ENCODE measurements at places on chromosomes 1 and 21.

GRCh38 chr1:111789142-111789541 lies 33.4 kb downstream of the DDX20 start:
- DNase-seq, result no peak

- no peak for DNase-seq
Observed at GRCh38 chr1:89999208-89999607, 4.3 kb downstream of the ZNF326 start.

DNA sequence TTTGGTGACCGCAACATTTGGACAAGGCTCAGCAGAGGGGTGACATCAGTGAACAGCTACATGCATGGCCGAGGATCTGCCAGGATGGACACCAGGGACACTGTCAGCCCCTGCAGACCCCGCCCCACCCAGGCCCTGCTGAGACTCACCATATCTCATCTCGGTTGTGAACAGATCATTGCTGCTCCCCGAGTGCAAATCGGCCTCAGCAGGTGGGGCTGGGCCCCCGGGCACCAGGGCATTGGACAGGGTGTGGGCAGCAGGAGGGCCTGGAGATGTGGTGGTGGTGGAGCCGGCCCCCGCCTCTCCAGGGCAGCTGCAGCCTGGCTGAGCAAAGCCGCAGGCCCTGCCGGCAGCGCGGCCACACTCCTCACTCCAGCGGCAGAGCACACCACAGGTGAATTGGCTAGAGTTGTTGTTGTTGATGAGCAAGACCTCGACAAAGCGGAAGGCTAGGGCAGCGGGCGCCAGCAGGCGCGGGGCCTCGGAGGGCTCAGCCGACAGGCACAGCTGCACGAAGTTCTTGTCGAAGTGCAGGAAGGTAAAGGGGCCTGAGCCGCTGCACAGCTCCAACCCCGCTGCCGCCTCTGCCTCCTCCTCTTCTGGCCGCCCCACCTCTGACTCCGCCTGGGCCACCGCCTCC lies 8.2 kb downstream of the ADGRB2 start:
- no peak for DNase-seq

GRCh38 chr1:40379785-40380452 lies 6.4 kb downstream of the SMAP2 start:
- DNase-seq, result no peak

GRCh38 chr1:242425232-242425631 lies 99.3 kb downstream of the PLD5 start:
- no peak for DNase-seq

DNA sequence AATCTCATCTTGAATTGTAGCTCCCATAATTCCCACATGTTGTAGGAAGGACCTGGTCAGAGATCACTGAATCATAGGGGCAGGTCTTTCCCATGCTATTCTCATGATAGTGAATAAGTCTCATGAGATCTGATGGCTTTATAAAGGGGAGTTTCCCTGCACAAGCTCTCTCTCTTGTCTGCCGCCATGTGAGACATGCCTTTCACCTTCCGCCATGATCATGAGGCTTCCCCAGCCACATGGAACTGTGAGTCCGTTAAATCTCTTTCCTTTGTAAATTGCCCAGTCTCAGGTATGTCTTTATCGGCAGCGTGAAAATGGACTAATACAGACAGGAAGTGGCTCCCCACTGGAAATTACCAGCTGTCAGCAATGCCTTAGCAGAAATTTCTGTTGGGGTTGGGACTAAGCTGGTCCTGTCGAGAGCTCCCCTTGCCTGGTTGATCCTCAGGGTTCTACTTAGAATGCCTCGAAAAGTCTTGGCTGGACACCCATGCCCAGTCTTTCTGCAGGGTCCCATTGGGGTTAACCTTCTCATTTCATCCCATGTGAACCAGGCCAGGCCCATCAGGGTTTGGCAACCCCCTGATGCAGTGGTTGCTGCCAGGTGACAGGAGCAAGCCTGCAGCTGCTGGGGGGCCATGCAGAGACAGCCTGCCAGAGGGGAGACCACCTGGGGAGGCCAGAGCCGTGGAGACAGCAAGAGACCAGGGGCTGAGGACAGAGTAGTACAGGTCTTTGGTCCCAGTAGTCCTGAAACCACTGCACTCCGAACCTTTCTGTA lies 2.8 kb upstream of the ABCG1 start:
- DNase-seq, result no peak

GRCh38 chr1:186220067-186220466 lies 155.0 kb downstream of the TPR start:
- DNase-seq, result no peak

DNA sequence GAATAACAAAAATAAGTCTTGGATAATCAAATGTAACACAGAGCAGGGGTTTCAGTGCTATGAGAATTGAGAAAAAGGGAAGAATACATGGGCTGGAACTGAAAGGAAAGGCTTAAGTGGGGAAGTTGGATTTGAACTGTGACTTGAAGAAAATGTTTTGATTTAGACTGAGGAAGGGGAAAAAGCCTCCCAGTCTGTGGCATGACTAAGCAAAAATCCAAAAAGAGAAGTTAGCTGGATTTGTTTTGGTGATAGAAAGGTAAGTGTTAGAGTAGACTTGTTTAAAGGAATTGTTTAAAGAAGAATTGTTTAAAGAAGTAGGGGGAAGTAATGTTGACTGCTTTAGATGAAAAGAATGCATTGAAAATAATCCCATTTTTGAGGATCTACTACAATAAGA lies 46.0 kb downstream of the KCNK2 start:
- DNase-seq, result no peak

DNA sequence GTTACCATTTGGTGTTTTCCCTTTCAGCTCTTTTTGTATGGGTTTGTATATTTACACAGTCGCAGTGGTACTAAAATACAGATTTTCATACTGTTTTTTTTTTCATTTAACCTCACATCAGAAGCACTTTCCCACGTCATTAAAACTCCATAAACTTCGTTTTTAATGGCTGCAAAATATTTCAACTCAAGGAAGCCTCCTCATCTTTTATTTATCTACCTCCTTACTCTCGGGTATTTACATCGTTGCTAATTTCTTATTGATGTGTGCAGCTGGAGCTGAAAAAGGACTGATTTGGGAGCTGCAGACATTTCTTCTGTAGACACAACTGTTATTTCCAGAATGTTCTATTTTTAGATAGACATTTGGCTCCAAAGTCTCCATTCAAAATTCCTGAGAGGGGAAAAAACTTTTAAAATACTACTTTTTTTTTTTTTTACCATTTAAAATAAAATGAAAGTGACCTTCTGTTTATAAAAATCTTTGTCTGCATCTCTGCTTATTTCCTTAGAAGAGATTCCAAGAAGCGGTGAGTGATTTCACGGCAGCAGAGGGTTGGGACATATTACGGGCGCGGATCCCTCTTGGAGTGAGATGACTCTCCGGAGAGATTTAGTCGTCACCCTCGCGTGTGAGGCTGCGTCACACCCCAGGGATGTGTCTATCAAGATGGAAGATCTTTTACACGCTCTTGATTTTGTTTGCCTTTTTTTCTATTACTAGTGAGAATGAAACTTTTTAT lies 10.1 kb downstream of the RUNX3 start:
- no peak for DNase-seq

GRCh38 chr1:89563957-89564604 lies 39.5 kb downstream of the LRRC8B start:
- DNase-seq, result no peak

GRCh38 chr1:33842348-33842747 lies 21.5 kb upstream of the HMGB4 start:
- no peak for DNase-seq

GRCh38 chr1:233331676-233332519 lies 4.4 kb downstream of the MAP3K21 start:
- DNase-seq, result no peak

DNA sequence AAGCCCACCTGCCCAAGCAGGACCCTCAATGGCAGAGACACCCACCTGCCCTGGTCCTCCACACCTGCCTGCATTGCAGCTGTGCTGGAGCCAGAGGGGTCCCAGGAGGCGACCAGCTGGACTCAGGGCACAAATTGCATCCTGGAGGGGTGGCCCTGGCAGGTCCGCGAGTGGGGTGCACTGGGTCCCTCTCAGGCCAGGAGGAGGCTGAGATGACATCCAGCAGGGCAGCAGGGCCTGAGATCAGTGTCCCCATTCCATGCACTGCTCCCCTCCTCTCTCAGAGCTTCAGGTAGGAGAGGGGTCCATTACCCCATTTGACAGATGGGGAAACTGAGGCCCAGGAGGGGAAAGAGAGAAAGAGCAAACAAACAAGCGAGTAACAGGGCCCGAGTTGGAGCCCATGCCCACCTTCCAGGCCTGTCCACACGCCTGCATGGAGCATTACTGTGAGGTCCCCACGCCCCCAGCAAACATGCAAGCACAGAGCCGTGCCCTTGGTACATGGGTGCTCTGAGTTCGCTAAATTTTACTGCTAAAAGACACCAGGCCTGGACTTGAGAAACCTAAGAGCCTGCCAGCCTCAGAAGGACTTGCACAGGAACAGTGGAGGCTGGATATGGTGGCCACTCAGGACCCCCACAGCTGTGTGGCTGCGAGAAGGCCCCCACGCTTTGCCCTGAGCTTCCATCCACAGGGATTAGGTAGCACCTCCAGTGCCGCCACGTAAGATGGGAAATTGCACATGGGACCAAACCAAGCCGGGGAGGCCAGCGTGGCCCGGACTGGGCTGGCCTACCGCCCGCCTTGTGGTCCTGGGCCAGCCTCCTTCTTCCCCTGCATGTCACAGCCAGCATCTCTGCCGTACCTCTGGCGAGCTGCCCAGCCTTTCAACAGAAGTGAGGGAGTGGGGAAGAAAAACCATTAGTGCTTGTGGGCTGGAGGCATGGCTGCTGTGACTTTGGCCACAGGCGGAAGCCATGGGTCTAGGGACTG lies 7.4 kb downstream of the WNT3A start:
- no peak for DNase-seq

DNA sequence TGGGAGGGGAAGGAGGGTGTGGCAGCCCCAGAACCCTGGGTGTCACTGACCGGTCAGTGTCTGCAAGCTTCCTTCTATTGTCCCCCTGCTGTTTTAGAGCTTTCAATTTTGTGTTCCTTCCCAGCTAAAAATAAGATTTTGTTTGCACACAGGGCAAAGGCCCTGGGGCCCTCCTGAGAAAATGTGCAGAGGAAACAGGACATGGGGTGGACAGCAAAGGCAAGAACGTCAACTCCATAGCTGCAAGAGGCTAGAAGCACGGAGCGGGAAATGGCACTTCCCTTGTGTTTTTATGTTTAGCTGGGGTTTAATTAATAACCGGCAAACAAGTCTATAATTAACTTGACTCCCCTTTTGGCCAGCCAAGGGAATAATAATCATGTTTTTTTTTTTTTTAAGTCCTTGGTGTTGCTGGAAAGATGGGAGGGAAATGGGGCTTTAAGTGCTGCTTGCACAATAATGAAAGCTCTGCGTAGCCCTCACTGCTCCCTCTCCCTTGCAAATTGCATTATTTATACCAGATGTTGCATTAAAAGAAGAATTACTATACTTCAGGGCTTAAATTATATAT lies 261.4 kb upstream of the USP24 start:
- peak; percentile 3 for DNase-seq

- no peak for DNase-seq
Observed at GRCh38 chr1:183457449-183457848, 14.8 kb upstream of the SMG7 start.

DNA sequence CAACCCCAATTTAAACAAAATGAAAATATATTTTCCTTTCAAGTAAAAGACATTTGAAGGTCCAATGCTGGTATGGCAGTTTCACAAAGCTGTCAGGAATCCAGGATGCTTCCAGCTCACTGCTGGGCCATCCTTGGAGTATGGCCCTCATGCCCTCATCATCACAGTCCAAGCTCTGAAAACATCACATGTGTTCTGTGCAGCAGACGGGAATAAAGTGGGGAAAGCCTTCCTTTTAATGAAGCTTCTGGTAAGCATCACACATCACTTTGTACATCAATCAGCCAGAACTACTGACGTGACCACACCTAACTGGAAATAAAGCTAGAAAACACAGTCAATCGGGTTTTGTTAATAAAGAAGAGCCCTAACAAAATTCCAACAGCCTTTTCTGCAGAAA lies 22.7 kb downstream of the CDC42BPA start:
- DNase-seq, result no peak

GRCh38 chr21:34335316-34335715 lies 28.5 kb upstream of the KCNE2 start:
- DNase-seq, result no peak

DNA sequence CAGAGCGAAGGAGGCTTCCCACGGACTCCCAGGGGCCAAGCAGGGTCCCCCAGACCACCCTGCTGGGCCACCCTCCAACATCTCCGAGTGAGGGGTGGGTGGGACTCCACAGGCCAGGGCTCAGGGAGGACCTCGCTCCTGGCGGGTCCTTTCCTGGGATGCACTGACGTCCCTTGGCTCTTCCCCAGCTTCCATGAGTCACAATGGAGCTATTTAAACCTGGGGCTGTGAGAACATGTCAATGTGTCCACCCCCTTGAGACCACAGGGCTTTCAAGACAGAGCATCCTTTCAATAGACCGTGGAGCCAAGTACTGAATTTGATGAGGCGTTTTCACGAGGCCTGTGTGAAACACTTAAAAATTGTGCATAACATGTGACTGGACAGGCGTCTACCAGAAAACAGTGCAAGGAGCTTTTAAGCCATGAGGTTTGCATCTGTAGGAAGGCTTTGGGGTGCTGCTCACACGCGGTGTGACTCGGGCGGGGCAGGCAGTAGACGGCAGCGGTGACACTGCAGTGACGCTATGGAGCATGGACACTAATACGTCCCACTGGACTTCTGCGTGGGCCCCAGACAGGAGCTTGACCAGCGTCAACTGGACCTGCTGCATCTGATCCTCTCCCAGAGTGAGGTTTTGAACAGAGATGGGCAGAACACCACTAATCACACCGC lies 24.1 kb upstream of the NPHP4 start:
- DNase-seq, result no peak

- DNase-seq, result no peak
Observed at GRCh38 chr1:245869847-245870246, 637.2 kb downstream of the SMYD3 start.

DNA sequence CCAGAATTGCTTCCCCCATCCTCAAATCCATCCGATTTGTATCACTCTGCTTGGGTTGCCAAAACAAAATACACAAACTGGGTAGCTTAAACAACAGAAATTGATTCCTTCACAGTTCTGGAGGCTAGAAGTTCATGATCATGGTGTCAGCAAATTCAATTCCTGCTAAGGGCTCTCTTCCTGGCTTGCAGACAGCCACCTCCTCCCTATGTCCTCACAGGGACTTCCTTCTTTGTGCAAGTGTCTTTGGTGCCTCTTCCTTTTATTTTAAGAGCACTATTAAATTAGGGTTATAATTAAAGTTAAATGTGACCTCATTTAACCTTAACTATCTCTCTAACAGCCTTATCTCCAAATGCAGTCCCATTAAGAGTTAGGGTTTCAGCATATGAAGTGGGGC lies 112.8 kb downstream of the PLPP3 start:
- no peak for DNase-seq

DNA sequence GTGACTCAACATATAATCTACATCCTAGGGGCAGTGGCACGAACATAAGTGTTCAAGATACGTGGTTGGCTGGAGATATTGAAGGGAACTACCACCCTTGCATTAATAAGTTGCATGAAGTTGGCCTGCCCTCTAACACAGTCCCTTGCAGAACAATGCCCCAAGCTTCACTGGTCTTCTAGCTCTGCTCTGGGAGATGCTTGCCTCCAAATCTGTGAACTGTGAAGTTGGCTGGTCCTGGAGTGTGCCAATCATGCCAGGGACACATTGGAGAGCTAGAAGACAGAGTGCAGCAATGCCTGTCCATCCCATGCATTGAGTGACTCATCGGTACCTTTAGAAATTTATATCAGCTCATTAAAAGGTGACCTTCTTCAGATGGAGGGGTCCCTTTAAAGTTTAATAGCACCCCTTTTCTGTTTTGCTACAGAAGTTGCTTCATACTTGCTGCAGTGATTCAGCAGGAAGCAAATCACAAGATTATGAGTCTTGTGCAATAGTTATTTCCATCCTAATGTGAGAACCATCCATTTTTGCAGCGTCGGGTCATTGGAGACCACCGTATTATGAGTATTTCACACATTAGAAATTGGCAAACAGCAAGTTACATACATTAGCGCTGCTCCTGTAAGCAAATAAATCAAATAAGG lies 55.2 kb upstream of the KAZN start:
- DNase-seq, result no peak
